Activated gamma-delta T cell treated with Interleukin-2 at 50 U/mL for 16 hours (primary cell): ENCODE measurements at places on chromosomes 5 and 9.

- no peak for DNase-seq
Observed at GRCh38 chr5:151665613-151666012, 21.1 kb downstream of the SPARC start.

DNA sequence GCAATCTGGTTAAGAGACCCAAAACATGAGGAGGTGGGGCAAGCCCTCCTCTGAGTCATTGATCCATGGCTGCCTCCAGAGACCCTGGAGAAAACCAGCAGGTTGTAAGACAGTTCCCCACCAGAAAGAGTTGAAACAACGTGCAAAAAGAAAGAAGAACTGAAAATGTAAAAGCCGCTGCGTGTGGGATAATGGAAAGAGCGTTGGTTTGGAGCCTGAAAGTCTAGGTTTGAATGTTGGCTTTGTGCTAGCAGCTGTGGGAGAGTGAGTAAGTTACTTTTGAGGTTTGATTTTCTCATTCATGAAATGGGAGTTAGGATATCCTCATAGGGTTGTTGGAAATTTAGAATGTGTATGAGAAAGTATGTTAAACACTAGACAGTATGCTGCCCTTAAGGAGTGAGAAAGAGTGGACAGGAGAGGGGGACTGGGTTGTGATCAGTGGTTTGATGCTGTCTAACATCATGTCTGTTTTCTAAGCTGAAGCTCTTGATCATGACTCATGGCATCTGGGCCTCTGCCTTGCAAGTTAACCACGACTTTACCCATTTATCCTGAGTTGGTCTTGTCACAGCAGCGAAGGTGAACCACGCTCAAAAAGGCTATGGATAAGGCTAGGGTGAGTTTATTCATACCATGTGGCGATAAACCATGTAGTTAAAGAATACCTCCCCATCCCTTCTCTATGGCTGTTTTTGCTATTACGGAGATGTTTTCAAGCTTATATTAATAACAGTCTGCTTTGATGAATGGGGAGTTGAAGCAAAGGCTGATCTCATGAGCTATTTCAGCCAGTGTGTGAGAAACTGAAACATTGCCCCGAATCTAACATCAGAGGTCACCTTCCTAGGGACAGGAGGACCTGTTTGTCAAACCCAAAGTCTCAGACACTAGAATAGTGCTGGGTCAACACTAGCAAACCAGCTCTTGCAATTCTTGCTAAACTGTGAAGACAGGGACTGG is 41.3 kb downstream of the ZNF366 start:
- no peak for DNase-seq

DNA sequence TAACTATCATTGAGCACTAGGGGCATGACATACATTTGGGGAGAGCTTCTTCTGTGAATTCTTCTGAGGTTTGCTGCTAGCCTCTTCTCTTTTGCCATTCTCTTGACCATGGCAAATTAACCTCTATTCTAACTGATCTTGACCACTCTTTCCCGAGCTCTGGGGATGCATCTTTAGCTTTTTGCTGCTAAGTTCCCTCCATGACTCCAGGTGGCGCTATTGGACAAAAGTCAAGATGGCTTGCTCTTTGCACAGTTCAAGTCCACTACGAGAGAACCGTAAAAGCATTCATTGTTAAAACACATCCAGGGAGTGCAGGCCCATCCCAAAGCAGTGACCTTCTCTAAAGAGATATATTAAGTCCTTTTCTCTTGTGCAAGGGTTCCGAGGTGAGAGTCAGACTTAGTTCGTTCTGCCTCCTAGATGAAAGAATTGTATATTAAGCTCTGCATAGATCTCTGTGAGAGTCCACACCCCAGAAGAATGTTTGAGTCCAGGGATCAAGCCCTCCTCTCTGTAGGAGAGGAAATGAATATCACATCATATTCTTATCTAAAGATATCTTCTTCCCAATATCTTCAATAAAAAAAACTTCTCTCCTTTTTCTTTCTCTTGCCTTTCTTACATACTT is 1152.9 kb upstream of the CDH6 start:
- DNase-seq, result no peak

DNA sequence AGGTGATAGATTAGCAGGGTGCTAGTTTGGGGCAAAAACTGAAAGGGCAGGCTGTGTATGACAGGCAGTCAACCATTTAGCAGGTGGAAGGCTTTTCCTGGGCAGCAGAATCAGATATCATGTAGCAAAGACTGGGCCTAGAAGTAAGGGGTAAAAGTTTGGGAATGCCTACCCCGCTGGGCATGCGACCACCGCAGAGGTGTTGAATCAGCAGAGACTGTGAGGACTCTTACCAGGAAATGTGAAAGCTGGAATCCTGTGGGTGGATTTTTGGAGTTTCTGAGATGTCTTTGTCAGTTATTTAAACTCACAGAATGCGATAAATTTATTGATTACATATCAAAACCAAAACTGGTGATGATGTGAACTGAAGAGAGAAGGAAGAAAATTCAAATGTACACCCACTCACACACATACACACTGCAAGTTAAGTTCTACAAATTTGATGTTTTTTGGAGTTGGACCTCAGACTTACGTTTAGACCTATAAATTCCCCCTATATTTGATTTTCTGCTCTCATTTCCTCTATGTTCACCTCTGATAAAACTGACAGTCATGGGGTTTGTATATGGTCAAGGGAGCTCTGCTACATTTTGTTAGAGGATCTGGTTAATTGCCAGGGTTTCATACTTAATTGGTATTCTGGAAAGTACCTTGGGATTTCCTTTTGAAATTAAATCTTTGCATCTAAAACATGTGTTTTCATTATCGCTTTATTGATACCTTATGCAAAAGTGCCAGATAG is 333.6 kb downstream of the CSNK1G3 start:
- no peak for DNase-seq

- DNase-seq, result no peak
Observed at GRCh38 chr9:134959971-134960310, 42.2 kb upstream of the FCN1 start.

DNA sequence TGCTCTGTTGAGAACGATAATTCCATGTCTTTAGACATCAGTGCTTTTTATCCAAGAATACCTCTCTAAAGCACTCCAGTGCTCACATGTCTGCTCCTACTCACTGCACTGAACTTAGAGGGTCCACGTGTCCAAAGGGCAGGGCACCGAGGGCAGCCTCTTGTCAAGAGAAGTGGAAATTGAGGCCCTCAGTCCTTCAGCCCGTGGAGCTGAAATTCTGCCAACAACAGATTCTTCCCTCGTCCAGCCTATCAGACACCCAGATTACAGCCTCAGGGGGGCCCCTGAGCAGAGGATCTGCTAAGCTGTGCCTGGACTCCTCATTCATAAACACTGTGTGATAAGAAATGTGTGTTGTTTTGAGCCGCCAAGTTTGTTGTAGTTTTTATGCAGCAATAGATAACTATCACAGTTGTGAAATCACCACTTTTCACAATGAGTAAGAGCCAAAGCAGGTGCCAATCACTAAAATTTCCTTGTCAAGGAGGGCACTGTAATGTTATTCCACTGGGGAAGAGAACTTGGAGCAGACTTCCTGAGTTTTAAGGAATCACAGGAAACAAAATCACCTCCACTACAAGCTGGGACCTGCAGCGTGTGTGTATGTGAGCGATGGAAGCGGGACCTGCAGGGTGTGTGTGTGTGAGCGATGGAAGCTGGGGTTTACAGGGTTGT is 58.8 kb upstream of the IGFBPL1 start:
- no peak for DNase-seq

DNA sequence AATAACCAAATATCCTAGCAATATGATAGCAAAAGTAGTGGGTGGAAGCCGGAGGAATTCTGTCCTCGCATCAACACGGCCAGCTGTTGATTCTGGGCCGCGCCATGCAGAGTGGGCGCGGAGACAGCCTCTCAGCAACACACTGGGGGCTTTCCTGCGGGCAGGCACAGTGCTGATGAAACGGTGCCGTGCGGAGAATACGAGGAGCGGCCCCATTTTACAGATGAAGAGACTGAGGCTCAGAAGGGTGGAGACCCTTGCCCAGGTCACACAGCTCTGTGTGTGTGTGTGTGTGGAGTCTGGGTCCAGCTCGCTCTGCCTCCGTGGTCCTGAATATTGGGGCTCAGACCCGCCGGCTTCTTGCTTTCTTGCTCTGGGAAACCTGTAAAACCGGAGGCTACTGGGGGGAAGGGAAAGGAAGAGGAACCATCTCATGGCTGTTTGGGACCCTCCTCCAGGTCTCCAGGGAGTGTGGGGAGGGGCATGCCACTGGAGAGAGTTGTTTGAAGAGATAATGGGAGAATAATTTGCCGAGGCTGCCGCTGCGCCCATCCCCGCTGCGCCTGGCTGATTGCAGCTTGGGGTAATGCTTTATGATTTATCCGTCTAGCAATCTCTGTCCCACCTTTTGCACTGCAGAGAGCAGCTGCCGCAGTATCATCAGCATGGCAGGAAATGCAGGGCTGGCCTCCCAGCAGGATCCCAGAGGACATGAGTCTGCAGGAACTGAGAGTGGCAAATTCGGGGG is 36.6 kb downstream of the NCS1 start:
- no peak for DNase-seq

- no peak for DNase-seq
Observed at GRCh38 chr5:154112255-154112654, 73.5 kb downstream of the MFAP3 start.

DNA sequence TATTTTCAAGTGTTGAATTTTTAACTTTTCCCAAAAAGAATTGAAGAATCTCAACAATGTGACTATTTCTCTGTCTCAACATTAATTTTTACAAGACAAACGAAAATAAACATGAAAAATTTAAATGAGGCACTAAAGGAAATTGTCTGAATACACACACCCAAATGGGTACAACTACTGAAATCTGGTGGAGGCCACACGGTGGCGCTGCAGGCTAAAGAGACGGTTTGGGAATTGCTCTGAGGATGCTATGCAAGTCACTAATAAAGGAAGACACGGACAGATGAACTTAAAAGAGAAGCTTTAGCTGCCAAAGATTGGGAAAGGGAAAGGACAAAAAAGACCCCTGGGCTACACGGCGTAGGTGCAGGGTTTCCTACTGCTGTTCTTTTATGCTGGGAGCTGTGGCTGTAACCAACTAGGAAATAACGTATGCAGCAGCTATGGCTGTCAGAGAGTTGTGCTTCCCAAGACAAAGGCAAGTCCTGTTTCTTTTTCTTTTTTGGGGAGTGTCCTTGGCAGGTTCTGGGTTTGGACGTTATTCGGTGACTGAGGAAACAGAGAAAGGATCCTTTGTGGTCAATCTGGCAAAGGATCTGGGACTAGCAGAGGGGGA is at the start of gene PCDHB10:
TSS of gene PCDHB10 (plus strand) at position 244 of the 616 bp plus-strand sequence. CDS start at position 444, 200 bp downstream.
- DNase-seq, result no peak

GRCh38 chr5:1952444-1953099 is 69.8 kb upstream of the IRX4 start:
- DNase-seq, result no peak

DNA sequence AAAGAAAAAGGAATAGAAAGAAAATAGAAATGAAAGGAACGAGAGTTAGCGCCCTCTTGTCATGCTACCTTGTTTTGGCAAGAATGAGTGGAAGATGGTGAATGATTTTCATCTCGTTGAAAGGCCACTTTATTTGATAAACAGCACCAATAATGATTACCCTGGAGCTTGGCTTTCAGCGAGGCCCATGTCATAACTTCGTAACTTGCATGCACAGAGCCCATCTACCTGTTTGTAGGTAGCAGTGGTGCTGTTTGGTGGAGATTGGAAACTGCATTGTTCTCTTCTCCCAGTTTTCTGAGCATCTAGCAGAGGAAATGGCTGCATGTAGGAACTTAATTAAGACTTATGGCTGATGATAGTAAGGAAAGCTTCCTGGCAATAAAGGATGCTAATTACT is 59.3 kb downstream of the NPR3 start:
- no peak for DNase-seq

- DNase-seq, result no peak
Observed at GRCh38 chr9:135199489-135199888, 112.0 kb downstream of the OLFM1 start.

GRCh38 chr9:106277966-106278365 is 583.6 kb downstream of the TMEM38B start:
- DNase-seq, result no peak

- DNase-seq, result no peak
Observed at GRCh38 chr9:70948744-70949143, 172.7 kb downstream of the TRPM3 start.

DNA sequence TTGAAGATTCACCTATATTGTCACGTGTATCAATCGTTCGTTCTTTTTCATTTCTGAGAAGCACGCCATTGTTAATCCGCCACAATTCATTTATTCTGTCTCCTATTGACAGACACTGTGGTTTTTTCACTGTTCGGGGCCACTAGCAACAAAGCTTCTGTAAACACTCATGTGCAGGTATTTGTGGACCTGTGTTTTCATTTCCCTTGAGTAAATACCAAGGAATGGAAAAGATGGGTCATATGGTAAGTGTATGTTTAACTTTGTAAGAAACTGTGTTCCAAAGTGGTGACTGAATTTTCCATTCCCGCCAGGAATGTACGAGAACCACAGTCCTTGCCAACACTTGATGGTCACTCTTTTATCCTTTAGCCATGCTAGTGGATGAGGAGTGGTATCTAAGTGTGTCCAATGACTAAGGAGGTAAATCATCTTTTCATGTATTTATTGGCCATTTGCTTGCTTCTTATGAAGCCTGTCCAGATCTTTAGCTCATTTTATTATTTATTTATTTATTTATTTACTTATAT is 10.7 kb downstream of the ABO start:
- no peak for DNase-seq

DNA sequence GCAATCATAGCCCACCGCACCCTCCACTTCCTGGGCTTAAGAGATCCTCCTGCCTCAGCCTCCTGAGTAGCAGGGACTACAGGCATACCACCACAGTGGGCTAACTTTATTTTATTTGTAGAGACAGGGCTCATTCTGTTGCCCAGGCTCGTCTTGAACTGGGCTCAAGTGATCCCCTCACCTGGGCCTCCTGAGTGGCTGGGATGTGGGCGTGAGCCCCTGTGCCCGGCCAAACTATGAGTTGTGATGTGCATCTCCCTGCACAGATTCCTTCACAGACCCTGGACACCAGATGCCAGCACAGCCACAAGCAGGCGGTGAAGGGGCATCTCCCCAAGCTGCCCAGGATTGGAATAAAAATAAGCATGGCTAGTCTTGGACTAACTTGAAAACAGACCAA is 244.9 kb upstream of the IRX1 start:
- DNase-seq, result no peak

- DNase-seq, result no peak
Observed at GRCh38 chr5:147436596-147436995, 73.3 kb downstream of the DPYSL3 start.

DNA sequence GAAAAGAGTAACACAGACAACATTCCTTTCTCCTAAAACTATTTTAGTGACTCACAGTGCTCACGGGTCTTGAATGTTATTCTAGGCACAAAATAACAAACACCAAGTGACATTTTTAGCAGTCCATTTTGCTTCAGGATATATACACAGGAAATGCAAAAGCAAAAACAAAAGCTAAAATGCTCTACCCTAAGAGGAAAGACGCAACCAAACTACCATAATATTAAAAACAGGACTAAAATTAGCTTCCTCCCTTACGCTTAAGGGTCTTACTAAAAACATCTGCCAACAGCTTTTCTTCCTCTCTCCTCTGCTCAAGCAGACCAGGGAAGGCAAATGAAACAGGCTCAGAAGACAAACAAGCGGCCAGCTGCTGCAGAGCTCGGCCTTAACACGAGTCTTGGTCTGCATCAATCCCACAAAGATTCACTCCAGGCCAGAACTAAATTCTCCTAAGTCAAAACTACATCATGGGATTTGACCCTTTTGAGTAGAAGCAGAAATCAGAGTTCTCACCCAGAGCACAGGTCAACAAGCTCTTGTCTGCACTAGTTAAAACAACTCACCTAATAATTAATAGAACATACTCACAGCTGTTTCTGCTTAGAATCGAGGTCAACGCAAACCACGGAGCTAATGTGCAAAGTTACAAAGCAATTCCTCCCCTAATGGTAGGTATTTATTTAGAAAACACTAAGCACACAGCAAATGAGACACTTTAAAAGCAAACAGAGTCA is 62.3 kb downstream of the RAPGEF1 start:
- DNase-seq, result no peak
